Right atrium auricular region (tissue), 2 donors: ENCODE measurements at places on chromosomes 7 and 10. TPM values are rescaled to one million over a fixed set of nuclear protein-coding genes. Genes with fewer than 3 reads are reported as not detected.

- no peak for DNase-seq
Observed at GRCh38 chr7:43537765-43538403, 45.0 kb upstream of the STK17A start.

ACBD7 gene
- total RNA-seq = not detected

DNA sequence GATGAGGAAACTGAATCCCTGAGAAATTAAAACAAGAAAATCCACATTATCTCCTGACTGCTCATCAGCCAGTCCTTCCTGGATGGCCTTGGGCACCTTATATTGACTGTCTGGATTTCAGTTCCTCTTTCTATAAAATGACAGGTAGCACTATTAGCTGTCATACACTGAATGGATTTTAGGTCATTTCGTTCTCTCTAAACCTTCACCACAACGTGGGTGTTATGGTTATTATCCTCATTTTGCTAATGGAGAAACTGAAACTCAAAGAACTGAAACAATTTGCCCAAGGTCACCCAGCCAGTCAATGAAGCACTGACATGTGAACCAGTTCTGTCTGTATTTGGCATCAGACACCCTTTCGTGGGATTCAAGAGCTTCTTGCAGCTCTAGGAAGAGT, 193.8 kb downstream of the CYP26A1 start:
- no peak for DNase-seq

- no peak for DNase-seq
Observed at GRCh38 chr10:66958466-66958865, 32.6 kb downstream of the LRRTM3 start.

MYO1G gene
- 2.2 TPM for total RNA-seq

TAF6 gene
- total RNA-seq = 41.7 TPM

DNA sequence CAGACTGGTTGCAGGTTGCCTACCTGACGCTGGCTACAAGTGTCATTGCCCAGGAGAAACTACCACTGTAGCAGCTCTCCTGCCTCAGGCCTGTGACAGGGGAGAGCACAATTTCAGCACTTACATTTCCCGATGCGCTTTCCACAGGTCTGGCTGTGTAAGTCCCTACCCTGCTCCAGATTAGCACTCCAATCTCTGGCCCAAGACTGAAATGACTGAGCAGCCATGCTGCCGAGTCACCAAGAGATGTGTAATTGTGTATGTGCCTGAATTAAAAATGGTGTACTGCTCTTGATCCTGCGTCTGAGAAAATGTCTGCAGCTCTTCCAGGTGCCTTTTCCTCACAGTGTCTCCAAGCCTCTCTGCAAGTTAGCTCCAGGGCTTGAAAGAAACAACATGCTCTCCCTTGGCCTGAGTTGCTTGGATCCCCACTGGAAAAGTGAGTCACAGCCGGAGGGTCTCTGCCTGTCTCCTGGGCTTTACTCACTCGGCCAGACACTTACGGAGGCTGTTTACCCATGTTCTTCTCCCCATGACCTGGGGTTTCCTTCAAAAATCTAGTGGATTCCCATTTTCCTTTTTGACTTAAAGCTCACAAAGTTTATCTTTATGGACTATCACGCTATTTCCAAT, 1001.7 kb upstream of the KCND2 start:
- no peak for DNase-seq

LGI1 gene
- 0.44 TPM for total RNA-seq

GRCh38 chr10:116112232-116113231, 160.5 kb downstream of the GFRA1 start:
- DNase-seq = no peak

CALML5 gene
- not detected for total RNA-seq

GRCh38 chr10:112678581-112678980, 231.6 kb downstream of the VTI1A start:
- no peak for DNase-seq

- DNase-seq = no peak
Observed at GRCh38 chr7:65004575-65004974, 1.9 kb downstream of the ERV3-1 start.

GRCh38 chr10:59817773-59818172, 64.5 kb upstream of the MRLN start:
- DNase-seq = no peak

TAS2R41 gene
- total RNA-seq = not detected

CTBP2 gene
- total RNA-seq = 26.0 TPM

- no peak for DNase-seq
Observed at GRCh38 chr7:42359946-42360345, 122.9 kb upstream of the GLI3 start.

GIMAP6 gene
- total RNA-seq = 15.8 TPM

DNA sequence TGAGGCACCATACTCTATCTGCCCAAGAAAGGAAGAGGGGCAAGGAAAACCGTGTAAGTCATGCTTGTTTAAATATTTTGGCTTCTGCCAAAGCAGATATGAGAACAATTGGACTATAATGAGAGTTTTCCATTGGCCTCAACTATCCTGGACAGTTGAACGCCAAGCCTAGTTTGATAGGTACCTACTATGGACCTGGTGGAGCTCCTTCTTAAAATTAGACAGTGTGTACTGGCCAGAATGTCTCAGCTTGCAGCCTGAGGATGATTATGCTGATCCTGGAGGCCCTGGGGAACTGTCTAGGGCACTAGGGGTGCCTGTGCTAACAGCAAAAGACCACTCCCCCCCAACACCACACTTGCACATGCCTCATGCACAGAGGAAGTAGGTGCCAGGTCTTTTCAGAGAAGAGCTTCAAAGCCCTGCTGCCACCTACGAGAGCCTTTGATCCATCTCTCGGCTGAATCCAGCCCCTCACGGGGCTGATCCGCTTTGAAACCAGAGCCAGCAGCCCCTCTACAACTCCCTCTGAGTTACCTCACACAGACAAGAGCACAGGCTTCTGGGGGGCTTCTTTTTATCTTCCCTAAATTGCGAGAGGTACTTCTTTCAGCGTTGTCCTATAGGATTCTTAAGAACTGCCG, 473.8 kb upstream of the GALNT17 start:
- no peak for DNase-seq
